ENCODE measurements at places on chromosomes 7 and 10. TPM values are rescaled to one million over a fixed set of nuclear protein-coding genes. Genes with fewer than 3 reads are reported as not detected.

GRCh38 chr7:117479225-117480054 lies at the start of gene CFTR:
Gene CFTR, plus strand, starts transcription at chr7:117480025. Its CDS starts 70 bp downstream, at chr7:117480095.
- H3K4me3 ChIP-seq: no peak within 1 kb of the TSS
- peaks cover 31% of the 10 kb centered on the region for H3K27me3 ChIP-seq
- no peak within 1 kb of the TSS for H3K27ac ChIP-seq
- peaks cover 2% of the 10 kb centered on the region for H3K4me1 ChIP-seq
- no peak for DNase-seq

The HOXA2 gene
- not detected for total RNA-seq

DNA sequence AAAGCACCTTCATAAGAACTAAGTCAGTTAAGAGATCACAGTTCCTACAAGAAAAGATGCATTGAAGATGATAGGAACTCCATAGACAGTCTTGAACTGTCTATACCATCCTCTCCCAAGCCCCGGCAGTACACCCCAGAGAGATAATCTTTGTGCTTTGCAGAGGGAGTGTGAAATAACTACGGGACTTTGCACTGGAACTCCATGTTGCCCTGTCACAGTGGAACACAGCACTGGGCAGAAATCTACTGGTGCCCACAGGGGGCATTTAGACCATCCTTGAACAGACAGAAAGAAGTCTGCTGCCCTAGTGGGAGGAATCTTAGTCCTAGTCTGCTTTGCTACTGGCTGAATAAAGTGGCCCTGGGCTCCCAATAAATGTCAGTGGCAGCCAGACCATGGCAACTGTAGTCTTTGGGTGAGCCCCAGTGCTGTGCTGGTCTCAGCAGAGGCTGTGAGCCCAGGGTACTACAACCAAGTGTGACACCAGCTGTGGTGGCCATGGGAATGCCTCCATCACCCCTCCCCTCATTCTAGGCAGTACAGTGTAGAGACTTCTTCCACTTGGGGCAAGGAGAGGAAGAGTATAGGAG lies 107.7 kb upstream of the TMEM168 start:
- H3K27ac ChIP-seq: no peak overlapping the region
- no peak for DNase-seq
- H3K4me1 ChIP-seq: no peaks in the 10 kb centered on the region
- no peaks in the 10 kb centered on the region for H3K27me3 ChIP-seq

DNA sequence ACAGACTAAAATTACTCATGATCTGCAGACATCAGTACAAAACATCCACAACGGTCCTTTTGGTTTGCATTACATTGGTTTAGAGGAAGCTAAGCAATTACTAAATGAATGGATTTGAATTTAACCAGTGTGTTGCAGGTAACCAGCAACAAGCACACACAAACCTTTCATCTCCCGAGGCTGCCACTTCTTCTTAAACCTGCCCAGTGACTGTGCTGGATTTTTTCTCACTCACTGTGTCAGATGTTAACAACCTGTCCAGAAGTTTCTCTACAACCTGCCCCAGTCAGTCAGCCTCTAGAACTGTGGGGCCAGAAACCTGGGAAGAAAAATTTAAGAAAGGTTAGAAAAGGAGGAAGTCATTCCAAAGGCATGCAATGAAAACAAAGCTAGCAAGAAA lies 2.4 kb upstream of the MEOX2 start:
- H3K27ac ChIP-seq: no peak overlapping the region
- H3K36me3 ChIP-seq: no peaks in the 10 kb centered on the region
- H3K27me3 ChIP-seq: peaks cover 40% of the 10 kb centered on the region
- no peak overlapping the region for H3K4me3 ChIP-seq
- no peaks in the 10 kb centered on the region for H3K4me1 ChIP-seq

DNA sequence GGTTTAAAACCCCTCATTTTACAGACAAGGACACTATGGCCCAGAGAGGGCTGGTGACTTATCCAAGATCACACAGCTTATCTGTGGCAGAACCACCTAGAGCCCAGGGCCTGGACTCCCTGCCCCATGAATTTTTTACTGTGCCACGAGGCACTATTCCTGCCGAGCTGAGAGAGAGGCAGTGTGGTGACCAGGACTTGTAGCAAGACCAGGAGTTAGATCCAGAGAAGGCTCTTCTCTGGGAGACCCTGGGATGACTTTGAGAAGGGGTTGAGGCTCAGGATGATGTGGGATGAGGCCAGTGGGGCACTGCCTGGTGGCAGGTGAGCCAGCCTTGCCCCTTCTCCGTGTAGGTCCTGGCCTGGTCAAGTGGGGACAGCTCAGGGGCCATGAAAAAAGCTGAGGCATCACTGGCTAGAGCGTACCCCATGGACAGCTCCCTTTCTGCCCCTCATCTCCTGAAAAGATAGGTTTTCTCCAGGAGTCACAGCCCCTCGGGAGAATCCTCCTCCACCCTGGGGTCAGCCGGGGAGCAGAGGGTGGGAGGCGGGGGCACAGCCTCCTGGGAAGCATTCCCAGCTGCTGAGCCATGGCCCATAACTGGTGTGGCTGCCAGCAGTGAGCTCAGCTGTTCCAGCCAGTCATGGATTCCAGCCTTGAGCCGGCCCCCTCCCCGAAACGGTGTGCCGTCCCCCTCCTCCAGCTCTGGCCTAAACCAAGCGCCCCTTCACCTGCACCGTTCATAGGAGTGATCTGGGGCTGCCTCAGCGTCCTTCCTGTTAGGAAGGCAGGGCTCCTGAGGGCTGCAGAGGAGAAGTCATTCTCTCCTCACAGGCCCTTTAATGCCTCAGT lies 5.8 kb downstream of the FLNC start:
- H3K27ac ChIP-seq: no peak overlapping the region
- DNase-seq: no peak
- no peaks in the 10 kb centered on the region for H3K4me1 ChIP-seq
- H3K4me3 ChIP-seq: no peak overlapping the region

The LOXL4 gene
- not detected for total RNA-seq

- H3K27me3 ChIP-seq: no peaks in the 10 kb centered on the region
- no peaks in the 10 kb centered on the region for H3K4me1 ChIP-seq
- no peak for DNase-seq
- H3K27ac ChIP-seq: no peak overlapping the region
Observed at GRCh38 chr10:52744057-52744805, 28.4 kb downstream of the MBL2 start.

The CFTR gene
- total RNA-seq: not detected

The CYP3A4 gene
- total RNA-seq: not detected

DNA sequence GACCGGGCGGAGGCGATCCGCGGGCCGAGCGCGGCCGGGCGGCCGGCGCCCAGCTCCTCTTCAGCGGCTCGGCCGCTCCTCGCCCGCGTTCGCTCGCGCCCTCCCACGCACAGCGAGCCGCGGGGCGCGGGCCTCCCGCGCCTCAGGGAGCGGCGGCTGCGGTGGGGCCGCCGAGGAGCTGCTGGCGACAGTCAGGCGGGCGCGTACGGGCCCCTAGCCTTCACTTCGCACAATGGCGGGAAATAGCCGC lies at the start of gene MCMBP:
TSS of gene MCMBP (minus strand) at position 234 of the 250 bp plus-strand sequence. CDS start 259 bp downstream, outside the sequence.
- no peak for DNase-seq
- H3K4me1 ChIP-seq: peaks cover 31% of the 10 kb centered on the region
- no peaks in the 10 kb centered on the region for H3K27me3 ChIP-seq
- H3K27ac ChIP-seq: peak within 1 kb of the TSS; percentile 91
- peak within 1 kb of the TSS; percentile 90 for H3K4me3 ChIP-seq

DNA sequence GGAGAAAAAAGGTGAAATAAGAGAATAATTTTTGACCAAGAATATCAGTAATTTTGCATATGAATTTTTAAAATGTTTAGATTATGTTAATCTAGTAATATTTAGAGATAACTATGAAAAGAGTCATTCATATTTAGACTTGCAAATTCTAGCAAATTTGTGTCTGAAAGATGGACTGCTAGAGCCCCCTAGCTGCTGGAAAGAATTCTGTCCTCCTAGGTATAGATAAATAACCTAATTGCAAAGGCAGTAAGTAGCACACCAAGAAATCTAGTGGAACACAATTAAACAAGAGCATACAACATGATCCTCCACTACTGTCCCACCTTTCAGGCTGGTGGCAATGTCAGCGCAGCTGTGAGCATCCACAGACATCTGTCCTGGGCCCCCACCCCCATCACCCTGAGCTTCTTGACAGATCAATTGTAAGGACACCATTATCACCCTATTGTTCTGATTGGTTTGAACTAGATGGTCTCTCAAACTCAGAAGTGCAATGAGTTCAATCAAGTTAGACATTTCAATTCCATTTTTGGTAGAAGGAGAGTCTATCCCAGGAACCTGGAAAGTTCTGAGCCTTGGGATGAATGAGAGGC lies 15.0 kb upstream of the GFRA1 start:
- DNase-seq: peak; percentile 63
- H3K36me3 ChIP-seq: no peaks in the 10 kb centered on the region
- peaks cover 2% of the 10 kb centered on the region for H3K27me3 ChIP-seq
- no peak overlapping the region for H3K4me3 ChIP-seq

The PNLIP gene
- not detected for total RNA-seq

DNA sequence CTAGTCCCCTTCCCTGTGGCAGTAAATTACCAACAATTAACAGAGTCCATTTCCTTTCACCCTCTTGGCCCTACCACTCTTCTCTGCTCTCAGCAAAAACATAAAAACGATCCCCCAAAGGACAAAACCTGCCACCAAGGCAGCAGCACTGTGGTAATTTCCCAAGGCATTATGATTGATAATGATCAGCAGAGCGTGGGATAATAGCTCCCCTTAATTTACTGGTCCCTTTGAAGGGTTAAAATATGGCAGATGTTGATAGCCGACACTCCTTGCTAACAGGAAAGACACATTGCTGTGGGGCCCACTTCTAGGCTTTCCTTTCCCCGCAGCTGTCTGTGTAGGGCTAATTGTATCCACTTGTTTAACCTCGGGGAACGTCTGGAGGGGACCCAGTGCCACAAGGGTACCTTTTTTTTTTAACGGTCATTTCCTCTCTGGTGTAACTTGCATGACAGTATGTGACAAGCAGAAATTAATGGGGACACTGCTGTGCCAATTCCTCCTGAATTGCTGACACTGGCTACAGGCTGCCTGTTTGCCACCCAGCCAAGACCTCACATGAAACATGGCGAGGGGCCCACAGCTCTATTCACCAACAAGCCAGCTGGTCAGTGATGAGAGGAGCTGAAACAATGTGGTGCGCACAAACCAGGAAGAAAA lies 81.3 kb downstream of the CDK6 start:
- peak overlapping the region; percentile 47 for H3K4me3 ChIP-seq
- peak; percentile 54 for DNase-seq
- no peaks in the 10 kb centered on the region for H3K27me3 ChIP-seq
- H3K27ac ChIP-seq: peak overlapping the region; percentile 79

GRCh38 chr7:126662856-126663255 lies 589.9 kb downstream of the GRM8 start:
- no peaks in the 10 kb centered on the region for H3K4me1 ChIP-seq
- DNase-seq: no peak
- no peaks in the 10 kb centered on the region for H3K27me3 ChIP-seq
- H3K36me3 ChIP-seq: no peaks in the 10 kb centered on the region

The IFIT3 gene
- 0.83 TPM for total RNA-seq

The PEX1 gene
- 14.8 TPM for total RNA-seq

- peaks cover 17% of the 10 kb centered on the region for H3K4me1 ChIP-seq
- no peak overlapping the region for H3K4me3 ChIP-seq
- no peak overlapping the region for H3K27ac ChIP-seq
- peaks cover 14% of the 10 kb centered on the region for H3K27me3 ChIP-seq
- DNase-seq: no peak
Observed at GRCh38 chr7:155961241-155962190, 149.3 kb upstream of the SHH start.

- no peaks in the 10 kb centered on the region for H3K4me1 ChIP-seq
- no peak for DNase-seq
- H3K36me3 ChIP-seq: no peaks in the 10 kb centered on the region
- no peak overlapping the region for H3K4me3 ChIP-seq
Observed at GRCh38 chr7:111390000-111390399, 172.3 kb downstream of the IMMP2L start.

The SLC26A5 gene
- not detected for total RNA-seq

GRCh38 chr7:51847461-51848134 lies 531.0 kb upstream of the COBL start:
- H3K27ac ChIP-seq: no peak overlapping the region
- no peaks in the 10 kb centered on the region for H3K27me3 ChIP-seq
- no peak overlapping the region for H3K4me3 ChIP-seq
- no peaks in the 10 kb centered on the region for H3K4me1 ChIP-seq
- no peaks in the 10 kb centered on the region for H3K36me3 ChIP-seq

The AEBP1 gene
- total RNA-seq: 21.6 TPM

The KIF11 gene
- 39.9 TPM for total RNA-seq

GRCh38 chr10:8616166-8616565 lies 561.7 kb downstream of the GATA3 start:
- DNase-seq: no peak
- H3K36me3 ChIP-seq: no peaks in the 10 kb centered on the region
- peaks cover 2% of the 10 kb centered on the region for H3K27me3 ChIP-seq
- no peaks in the 10 kb centered on the region for H3K4me1 ChIP-seq
- no peak overlapping the region for H3K4me3 ChIP-seq

The OR2A7 gene
- total RNA-seq: 2.1 TPM

DNA sequence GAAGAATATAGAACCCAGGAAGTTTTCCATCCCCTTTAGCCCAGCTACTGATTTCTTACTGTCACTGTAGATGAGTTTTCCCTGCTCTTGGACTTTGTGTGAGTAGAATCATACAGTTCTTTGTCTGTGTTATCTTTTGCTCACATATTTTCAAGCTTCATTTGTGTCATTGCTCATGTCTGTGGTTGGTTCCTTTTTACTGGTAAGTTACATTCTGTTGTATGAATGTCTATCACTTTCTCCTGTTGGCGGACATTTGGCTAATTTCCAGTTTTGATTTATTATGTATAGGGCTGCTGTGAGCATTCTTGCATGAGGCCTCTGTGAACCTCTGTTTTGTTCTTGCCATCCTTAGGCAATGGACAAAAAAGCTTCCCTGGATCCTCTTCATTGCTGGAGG lies 5.3 kb downstream of the GLRX3 start:
- H3K4me3 ChIP-seq: peak overlapping the region; percentile 57
- no peak for DNase-seq
- no peaks in the 10 kb centered on the region for H3K27me3 ChIP-seq
- H3K36me3 ChIP-seq: peaks cover 47% of the 10 kb centered on the region
- H3K4me1 ChIP-seq: peaks cover 50% of the 10 kb centered on the region

DNA sequence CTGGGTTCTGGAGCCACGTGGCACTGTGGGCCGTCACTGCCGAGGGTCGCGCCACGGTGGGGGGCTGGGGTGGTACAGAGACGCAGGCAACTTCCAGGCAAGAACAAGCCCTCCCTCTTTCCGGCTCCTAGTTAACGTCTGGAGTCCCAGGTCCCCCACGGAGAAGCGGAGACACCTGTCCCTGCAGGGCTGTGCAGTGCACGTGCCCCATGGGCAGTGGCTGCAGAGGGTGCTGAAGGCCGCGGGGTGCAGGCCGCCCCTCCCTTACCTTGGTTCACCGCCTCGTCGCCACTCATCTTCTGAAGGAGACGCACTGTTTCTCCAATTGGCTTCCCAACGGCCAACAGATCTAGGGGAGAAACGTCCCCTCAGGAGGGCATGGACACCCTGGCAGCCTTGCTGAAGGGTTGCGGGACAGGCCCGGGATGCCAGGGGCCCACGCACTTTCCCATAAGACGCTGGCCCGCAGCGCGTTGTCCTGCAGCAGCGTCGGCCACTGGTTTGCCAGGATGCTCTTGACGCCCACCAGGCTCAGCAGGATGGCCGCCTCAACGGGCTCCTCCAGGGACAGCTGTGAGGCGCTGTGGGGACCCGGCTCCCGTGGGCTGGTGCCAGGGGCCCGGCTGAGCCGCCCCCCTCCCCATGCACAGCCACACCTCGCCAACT lies 24.3 kb upstream of the NKX6-2 start:
- no peak overlapping the region for H3K4me3 ChIP-seq
- no peak for DNase-seq
- no peaks in the 10 kb centered on the region for H3K4me1 ChIP-seq
- no peaks in the 10 kb centered on the region for H3K36me3 ChIP-seq

All from activated CD4-positive, alpha-beta T cell treated with anti-CD3 and anti-CD28 coated beads, Interleukin-2, amount 10 ng/mL, durations not matched to agents 24 days and 14 days (primary cell).